Left renal pelvis (tissue), 4 donors: ENCODE measurements at places on chromosomes 1 and 21. TPM values are rescaled to one million over a fixed set of nuclear protein-coding genes. Genes with fewer than 3 reads are reported as not detected.

Gene OR14K1
- not detected for polyA plus RNA-seq

DNA sequence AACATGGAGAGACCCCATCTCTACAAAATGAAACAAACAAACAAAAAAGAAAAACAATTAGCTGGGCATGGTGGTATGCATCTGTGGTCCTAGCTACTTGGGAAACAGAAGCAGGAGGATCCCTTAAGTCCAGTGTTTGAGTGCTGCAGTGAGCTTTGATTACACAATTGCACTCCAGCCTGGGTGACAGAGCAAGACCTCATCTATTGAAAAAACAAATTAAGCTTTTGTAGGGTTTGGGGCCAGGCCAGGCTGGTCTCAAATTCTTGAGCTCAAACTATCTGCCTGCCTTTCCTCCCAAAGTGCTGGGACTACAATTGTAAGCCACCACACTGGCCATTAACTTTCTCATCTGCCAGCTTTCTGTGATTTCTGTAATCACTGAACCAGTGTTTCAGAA, 27.2 kb downstream of the NIPAL3 start:
- DNase-seq: no peak

GRCh38 chr1:35893051-35893879, 10.3 kb downstream of the AGO1 start:
- no peak for DNase-seq

DNA sequence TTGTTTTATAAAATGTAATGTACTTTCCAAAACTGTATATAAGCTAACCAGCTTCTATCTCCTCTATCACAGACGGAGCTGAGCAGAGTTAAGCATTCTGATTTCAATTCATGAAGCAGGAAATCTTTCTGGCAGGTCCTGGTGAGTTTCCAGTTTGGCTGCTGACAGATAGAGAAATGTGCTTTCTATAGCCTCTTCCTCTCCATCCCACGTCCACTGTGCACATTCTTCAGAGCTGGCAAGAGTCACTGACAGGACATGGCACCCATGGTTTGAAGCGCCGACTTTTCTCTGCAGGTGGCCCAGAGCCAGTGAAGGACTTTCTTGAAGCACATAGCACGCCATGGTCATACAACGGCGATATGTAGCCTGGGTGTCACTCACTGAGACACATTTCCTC, 52.3 kb upstream of the POU2F1 start:
- no peak for DNase-seq

DNA sequence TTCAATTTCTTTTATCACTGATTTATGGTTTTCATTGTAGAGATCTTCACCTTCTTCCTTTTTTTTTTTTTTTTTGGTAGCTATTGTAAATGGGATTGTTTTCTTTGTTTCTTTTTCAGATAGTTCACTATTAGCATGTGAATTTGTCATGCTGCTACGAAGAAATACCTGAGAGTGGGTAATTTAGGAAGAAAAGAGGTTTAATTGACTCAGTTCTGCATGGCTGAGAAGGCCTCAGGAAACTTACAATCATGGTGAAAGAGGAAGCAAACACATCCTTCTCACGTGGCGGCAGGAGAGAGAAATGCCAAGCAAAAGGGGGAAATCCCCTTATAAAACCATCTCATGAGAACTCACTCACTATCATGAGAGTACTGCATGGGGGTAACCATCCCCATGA, 66.4 kb downstream of the DAB1 start:
- no peak for DNase-seq

DNA sequence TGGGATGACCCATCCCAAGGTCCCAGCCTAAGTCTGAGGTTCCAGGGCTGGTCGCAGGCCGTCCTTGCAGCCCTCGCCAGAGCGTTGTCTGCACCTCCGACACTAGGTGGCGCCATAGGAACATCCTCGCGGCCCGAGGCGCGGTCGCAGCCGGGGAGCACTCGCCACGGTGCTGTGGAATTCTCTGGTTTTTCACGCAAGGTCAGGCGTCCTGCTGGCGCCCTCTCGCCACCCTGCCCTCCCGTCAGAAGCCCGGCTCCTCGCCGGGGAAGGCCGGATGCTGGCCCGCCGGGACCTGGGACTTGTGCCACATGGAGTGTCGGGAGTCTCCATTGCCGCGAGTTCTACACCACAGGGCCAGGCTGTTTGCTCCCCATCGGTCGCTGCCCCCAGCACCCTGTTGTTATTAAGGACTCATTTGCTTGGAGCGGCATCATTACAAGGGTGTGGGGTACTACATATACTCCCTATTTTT, 196.8 kb upstream of the LMO4 start:
- DNase-seq: peak; percentile 77

- DNase-seq: no peak
Measured at GRCh38 chr1:11664336-11665065, 501 bp downstream of the FBXO6 start.

Gene INSRR
- 1.5 TPM for polyA plus RNA-seq
